ENCODE measurements at places on chromosomes 2 and 18.

DNA sequence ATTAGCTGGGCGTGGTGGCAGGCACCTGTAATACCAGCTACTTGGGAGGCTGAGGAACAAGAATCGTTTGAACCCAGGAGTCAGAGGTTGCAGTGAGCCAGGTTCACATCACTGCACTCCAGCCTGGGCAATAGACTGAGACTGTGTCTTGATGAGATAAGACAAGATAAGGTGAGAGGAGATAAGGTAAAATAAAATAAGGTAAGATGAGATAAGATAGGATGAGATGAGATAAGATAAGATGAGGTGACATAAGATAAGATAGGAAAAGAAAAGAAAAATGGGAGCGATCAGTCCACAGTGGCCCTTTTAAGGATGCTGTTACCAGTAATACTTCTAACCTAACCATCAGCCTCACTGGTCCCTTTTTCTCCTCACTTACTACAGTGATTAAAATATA lies 134.3 kb upstream of the UNC80 start:
- no peak for DNase-seq

DNA sequence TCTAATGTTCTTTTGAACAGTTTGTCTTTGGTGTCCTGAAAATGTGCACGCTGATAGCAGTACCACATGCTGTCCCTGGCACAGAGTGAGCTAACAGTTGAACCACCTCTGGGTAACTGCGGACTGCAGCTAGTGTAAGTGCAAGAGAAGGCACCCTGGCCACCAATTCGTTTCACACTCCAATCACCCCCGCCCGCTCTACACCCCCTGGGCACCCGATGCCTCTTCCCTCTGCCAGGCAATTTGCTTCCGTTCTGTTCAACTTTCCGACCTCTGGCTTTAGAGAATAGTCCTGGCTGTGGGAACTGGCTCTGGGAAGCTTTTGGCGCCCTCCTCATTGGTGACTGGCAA lies 1.4 kb downstream of the DOCK10 start:
- no peak for DNase-seq

- DNase-seq: no peak
These were observed 264.1 kb upstream of the MEIS1 start for GRCh38 chr2:66170744-66171330.

DNA sequence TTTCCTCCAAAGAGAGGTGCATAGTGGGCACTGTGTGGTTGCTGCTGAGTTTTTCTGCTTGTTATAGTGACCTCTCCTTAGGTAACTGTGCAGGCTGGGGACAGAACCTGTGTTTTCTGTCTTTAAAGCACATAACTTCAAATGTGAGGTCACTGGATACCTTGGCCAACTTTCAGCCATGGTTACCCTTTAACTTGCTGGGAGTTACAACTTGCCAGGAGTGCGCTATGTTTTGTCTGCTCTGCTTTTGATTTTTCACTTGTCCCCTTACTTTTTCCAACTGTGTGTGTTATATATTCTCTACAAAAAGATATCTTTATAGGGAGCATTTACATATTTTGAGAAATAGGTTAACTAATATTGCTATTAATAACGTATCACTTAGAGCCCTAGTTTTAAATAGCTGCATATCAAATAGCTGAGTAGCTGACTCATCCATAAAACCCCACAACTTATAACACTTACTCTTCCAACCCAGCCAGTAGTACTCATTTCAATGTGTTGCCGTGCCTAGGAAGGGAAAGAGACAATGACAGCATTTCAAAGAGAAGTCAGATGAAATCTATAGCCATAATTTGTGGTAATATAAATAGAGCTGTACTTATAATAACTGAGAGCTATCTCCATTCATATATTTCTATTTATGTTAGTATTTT lies 51.6 kb downstream of the DPP4 start:
- no peak for DNase-seq

- no peak for DNase-seq
These were observed 15.3 kb downstream of the FHL2 start for GRCh38 chr2:105383432-105384166.

- DNase-seq: no peak
These were observed 5.2 kb upstream of the GPD2 start for GRCh38 chr2:156430980-156431358.

GRCh38 chr2:215286309-215286708 lies 25.6 kb upstream of the ATIC start:
- no peak for DNase-seq

- DNase-seq: no peak
These were observed 143.4 kb upstream of the GPC1 start for GRCh38 chr2:240292035-240292574.

DNA sequence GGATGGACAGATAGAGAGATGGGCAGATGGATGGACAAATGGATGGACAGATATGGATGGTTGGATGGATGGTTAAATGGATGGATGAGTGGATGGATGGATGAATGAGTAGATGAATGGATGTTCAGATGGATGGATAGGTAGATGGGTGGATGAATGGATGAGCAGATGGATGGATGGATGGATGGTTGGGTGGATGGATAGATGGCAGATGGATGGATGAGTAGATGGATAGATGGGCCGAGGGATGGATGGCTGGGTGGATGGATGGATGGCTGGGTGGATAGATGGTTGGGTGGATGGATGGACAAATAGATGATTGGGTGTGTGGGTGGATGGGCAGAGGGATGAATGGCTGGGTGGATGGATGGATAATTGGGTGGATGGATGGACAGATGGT lies 98.9 kb upstream of the OTOS start:
- no peak for DNase-seq
